ENCODE measurements at places on chromosomes 1 and 21.

GRCh38 chr21:25281134-25281533 is 326.1 kb downstream of the MRPL39 start:
- DNase-seq = no peak

DNA sequence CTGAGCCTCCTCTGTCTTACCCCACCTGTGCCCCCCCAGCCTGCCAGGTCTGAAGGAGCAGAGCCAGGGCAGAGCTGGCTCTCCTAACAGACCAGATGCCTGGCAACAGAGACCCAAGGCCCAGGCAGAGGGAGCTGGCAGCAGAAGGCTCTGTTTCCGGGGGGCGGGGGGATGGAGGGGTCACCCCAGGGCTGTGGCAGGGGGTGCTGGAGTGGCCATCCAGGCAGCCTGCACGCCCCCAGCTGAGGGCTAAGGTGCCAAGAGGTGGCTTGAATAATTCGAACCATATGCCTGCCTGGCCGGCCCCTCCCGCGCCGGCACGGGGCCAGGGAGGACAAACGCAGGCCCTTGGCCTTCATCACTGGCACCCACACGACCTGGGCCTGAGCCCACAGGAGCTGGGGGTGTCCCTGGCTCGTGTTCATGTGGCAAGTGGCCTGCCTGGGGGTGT is 16.0 kb upstream of the PLEKHG5 start:
- no peak for DNase-seq

DNA sequence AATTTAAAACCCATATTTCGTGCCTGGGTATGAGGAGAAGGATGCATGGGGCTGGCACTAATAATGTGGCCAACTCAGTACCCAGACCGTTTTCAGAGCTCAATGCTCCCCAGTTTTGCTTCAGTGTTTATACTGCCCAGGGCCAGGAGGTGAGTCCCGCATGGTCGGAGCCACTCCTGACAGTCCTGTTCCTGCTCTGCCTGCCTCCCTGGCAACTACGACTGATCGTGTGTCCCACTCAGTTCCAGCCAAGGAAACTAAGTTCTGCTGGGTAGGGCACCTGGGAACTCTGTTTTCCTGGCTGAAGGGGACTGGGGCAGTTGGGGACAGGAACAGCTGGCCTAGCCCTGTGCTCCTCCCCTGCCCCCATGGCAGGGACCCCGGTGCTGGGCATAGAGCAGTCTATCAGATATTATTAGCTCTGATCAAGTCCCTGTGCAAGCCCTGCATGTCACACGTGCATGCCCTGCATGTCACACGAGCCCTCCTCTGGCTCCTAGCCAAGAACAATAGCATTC is 19.2 kb downstream of the S100A7 start:
- DNase-seq = no peak

DNA sequence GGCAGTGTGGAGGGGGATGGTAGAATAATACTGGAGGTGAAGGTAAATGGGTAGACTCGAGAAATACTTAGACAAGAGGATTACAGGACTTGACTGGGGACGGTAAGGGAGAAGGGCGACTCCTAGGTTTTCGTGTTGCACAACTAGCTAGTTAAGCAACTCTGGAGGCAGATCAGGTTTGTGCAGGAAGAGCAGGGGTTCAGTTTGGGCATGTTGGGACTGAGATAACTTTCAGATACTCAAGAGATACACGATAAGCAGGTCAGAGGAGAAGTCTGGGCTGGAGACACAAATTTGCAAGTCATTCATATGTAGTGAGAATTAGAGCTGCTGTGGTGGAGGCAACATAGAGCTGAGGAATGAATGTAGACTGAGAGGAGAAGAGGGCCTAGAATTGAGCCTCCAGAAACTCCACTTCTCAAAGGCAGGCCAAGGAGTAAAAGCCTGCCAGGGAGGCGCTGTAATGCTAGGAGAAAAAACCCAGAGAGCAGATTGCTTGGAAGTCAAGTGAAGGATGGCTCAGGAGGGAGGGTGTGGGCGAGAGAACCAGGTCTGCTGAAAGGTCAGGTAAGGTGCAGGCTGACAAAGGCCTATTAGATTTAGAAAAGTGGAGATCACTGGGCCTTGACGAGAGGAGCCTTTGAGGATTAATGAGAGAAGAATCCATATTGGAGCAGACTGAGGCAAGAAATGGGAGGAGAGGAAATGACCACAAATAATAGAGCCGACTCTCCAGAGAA is 20.8 kb downstream of the MAB21L3 start:
- no peak for DNase-seq

DNA sequence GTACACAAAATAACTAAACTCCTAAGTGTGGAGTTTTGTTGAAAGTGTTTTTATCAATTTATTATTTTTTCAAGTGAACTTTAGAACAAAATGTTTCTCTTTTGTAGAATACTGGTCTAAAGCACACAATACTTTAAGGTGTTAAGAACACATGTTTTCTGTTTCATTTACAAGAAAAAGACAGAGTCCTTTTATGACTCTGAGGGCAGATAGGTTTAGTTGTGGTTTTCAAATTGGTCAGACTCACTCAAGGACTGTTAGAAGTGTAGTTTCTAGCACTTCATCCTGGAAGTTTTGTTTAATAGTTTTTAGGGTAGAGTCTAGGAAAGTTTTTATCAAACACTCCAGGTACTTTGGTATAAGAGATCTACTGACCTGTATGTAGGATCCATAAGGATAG is 376.5 kb downstream of the LRRIQ3 start:
- no peak for DNase-seq

GRCh38 chr1:42958488-42959319 is at the start of gene SLC2A1:
TSS of gene SLC2A1 (minus strand) at chr1:42958868. CDS start at chr1:42958651, 217 bp downstream.
- peak; percentile 91 for DNase-seq

- DNase-seq = no peak
These were observed 83.9 kb downstream of the TRABD2B start for GRCh38 chr1:47913225-47913823.

DNA sequence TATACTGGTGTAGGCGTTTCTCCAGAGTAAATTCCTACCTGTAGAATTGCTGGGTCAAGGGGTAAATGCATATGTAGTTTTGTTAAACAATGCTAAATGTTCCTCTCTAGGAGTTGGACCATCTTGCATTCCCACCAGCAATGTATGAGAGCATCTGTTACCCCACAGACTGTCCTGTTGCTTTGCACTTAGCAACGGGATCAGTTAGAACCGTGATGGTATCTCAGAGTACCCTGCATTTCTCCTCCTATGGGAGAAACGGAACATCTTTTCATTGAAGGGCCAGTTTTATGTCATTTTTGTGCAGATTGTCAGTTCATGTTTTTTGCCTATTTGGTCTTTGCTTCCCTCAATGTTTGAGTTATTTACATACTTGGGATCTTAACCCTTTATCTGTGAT is 18.0 kb upstream of the RIPPLY3 start:
- no peak for DNase-seq

GRCh38 chr1:8537991-8538390 is 220.1 kb downstream of the SLC45A1 start:
- no peak for DNase-seq

- no peak for DNase-seq
These were observed 94.0 kb upstream of the VAMP3 start for GRCh38 chr1:7677111-7677510.

DNA sequence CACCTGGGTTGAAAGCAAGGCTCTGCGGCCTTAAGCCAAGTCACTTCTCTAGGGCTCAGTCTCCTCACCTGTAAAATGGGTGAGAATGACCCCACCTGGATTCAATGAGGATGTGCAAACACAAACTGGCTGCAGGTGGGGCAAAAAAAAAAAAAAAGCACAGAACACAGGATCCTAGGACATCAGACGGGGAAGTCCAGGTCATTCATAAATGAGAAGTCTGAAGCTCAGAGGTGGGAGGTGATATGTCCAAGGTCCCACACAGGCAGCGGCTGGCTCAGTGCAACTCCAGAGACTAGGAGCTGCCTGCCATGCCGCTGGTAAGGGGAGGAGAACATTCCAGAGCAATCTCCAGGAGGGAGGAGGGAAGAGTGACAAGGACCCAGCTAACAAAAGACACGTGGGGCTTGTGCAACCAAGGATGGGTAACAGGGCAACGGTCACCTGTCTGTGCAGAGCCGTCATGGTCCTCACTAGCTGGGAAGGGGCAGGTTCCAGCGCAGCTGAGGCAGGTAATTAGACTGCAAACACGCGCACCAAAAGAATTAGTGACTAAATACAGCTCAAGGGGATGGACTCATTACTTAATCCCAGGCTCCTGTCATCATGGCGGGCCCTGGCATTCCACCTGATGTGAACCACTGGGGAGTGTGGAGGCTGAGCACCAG is 19.5 kb downstream of the IFFO2 start:
- DNase-seq = no peak

- no peak for DNase-seq
These were observed 188.4 kb downstream of the BACH1 start for GRCh38 chr21:29487154-29487553.

GRCh38 chr1:159465191-159465603 is 25.7 kb downstream of the OR10J1 start:
- no peak for DNase-seq

DNA sequence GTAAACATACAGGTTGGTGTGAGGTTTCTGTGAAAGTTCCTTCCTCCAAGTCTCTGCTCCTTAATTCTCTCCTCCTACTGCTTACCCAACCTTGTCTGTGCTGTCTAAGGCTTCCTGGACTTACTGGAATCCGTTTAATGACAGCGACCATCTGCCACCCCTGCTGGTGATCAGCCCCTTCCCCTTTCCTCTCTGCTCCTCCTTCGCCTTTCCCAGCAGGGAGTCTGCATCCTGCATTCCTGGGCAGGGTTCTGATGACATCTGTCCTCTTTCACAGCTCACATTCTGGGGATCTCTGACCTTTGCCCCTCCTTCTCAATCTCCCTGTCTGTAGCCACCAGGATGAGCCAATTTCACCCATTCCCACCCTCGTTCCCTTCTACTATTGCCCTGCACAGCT is 66.5 kb downstream of the KIRREL1 start:
- DNase-seq = no peak

DNA sequence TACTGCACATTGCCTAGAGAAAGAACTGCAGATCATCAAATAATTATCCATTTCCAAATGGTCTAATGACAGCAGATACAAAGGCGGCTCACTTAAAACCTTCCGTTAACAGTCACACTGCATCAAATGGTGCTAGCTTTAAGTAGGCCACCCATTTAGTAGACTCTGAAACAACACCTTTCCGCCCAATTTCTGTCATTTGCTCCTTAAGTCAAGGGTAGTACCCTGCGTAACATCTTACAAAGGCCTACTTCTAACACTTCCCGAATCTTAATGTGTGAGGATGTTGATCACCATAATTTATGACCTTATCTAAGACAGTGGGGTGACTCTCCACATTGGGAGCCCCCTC is 692 bp upstream of the RALGPS2 start:
- no peak for DNase-seq

- DNase-seq = no peak
These were observed 50.4 kb downstream of the PGBD5 start for GRCh38 chr1:230375780-230376179.

- DNase-seq = peak; percentile 24
These were observed 43.7 kb downstream of the CDK18 start for GRCh38 chr1:205547936-205548827.

- DNase-seq = no peak
These were observed 353.4 kb upstream of the NEGR1 start for GRCh38 chr1:72635719-72636118.

DNA sequence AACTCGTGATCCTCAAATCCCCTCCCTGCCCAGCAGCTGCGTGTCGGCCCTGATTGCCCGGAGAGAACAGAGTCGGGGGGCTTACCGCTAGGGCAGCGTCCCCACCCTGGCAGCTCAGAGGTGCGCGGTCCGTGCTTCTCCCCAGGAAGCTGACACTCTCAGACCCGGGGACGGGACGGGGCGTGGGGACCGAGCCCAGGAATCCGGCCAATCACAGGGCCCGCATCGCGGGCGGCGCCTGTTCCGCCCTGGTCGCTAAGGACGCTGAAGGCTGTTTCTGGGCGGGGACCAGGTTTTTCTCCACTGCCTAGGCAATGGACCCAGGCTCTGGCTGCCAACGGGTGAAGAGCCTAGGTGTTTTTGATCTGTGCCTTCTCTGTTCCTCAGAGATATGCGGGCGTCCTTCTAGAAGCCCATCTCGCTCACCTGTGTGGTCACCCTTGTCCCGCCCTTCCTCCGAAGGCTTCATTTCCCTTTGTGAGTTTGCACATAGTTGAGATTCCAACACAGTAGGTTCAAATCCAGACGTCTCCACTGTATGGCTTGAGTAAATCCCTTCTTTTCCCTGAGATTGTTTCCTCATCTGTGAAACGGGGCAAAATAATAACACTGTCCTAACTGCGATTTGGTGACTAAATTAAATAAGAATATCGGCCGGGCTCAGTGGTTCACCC is at the start of gene C1orf87:
Gene C1orf87 (minus strand): TSS at position 166 of the 674 bp plus-strand sequence. CDS start 1,127 bp downstream, outside the sequence.
- DNase-seq = no peak

DNA sequence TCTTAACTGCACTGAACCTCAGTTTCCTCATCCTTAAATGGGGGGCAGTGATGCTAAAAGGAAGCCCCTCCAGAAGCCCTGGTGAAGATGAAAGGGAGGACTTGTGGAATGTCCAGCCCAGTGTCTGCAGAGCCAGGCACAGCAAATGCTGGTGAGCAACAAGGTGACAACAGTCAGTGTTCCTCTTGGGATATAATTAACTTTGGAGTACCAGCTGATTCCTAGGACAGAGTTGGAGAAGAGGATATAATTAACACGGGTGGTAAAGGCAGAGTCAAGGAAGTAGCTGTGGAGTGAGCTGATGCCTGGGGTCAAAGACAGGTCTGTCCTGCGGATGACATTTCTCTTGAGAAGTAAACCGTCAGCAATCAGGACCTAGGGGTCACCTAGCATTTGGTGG is 60.7 kb upstream of the MRPS6 start:
- DNase-seq = no peak

All from HFFc6 (cell line).